ENCODE measurements at places on chromosomes 2 and 18. TPM values are rescaled to one million over a fixed set of nuclear protein-coding genes. Genes with fewer than 3 reads are reported as not detected.

The ZNF512 gene
- 39.1 TPM for total RNA-seq

The IL1R2 gene
- 1.4 TPM for total RNA-seq

The RDH14 gene
- total RNA-seq, result 12.6 TPM

The PRKAG3 gene
- not detected for total RNA-seq

The ALPG gene
- not detected for total RNA-seq

The IL36A gene
- total RNA-seq, result 0.32 TPM

The SCN7A gene
- total RNA-seq, result not detected

The METTL4 gene
- total RNA-seq, result 23.8 TPM

The HAUS1 gene
- total RNA-seq, result 39.5 TPM

The MFSD6 gene
- total RNA-seq, result 53.9 TPM

The UGT1A6 gene
- total RNA-seq, result not detected

The BCL11A gene
- total RNA-seq, result not detected

The SLC9A4 gene
- 0.20 TPM for total RNA-seq

The UGT1A8 gene
- not detected for total RNA-seq

The POTEC gene
- total RNA-seq, result not detected

The CDH19 gene
- total RNA-seq, result not detected

The TCF23 gene
- 0.05 TPM for total RNA-seq

The CYP27A1 gene
- 0.17 TPM for total RNA-seq

The PSMA8 gene
- 0.27 TPM for total RNA-seq

The FSIP2 gene
- 0.27 TPM for total RNA-seq

The LRATD1 gene
- total RNA-seq, result not detected

The HJURP gene
- 50.8 TPM for total RNA-seq

The EIF2B4 gene
- 48.7 TPM for total RNA-seq

The MPHOSPH10 gene
- total RNA-seq, result 43.5 TPM

The LCT gene
- total RNA-seq, result 0.74 TPM

The NOSTRIN gene
- not detected for total RNA-seq

The BOLL gene
- not detected for total RNA-seq

The GKN1 gene
- not detected for total RNA-seq

The KIF1A gene
- 0.17 TPM for total RNA-seq

The CMPK2 gene
- total RNA-seq, result 57.7 TPM

The ANO7 gene
- 0.61 TPM for total RNA-seq

The INHA gene
- total RNA-seq, result not detected

The RAB6C gene
- not detected for total RNA-seq

The BOLA3 gene
- total RNA-seq, result 70.2 TPM

The IL37 gene
- total RNA-seq, result 0.39 TPM

The C1QL2 gene
- not detected for total RNA-seq

The OR6B2 gene
- total RNA-seq, result not detected

The CRYGD gene
- total RNA-seq, result not detected

The ADD2 gene
- total RNA-seq, result 15.0 TPM

The RPIA gene
- total RNA-seq, result 39.3 TPM

The ITGB1BP1 gene
- 108 TPM for total RNA-seq

The ADAM23 gene
- not detected for total RNA-seq

The IL36B gene
- total RNA-seq, result not detected

The EVX2 gene
- total RNA-seq, result not detected

The CCDC74B gene
- total RNA-seq, result 1.7 TPM

The DOK6 gene
- not detected for total RNA-seq
